Smooth muscle cell of bladder (primary cell): ENCODE measurements at places on chromosomes 3 and 15. TPM values are rescaled to one million over a fixed set of nuclear protein-coding genes. Genes with fewer than 3 reads are reported as not detected.

Gene CLDN16
- under 0.01 TPM in 1 of 2 replicates, not detected in the other for total RNA-seq

Gene ZPLD1
- 0.28 TPM in 2 replicates for total RNA-seq

Gene LNP1
- total RNA-seq, result 4.0 and 4.2 TPM in 2 replicates

Gene IL5RA
- not detected in 2 replicates for total RNA-seq

Gene WDR93
- total RNA-seq, result under 0.01 and 0.14 TPM in 2 replicates
